WERI-Rb-1 (cell line): ENCODE measurements at places on chromosomes 7 and 10.

- no peak for DNase-seq
Measured at GRCh38 chr10:36050763-36051499, 408.8 kb upstream of the FZD8 start.

GRCh38 chr10:44010873-44011602, 362.4 kb upstream of the ZNF32 start:
- no peak for DNase-seq

- DNase-seq = no peak
Measured at GRCh38 chr10:100737355-100738054, 7.9 kb upstream of the PAX2 start.

DNA sequence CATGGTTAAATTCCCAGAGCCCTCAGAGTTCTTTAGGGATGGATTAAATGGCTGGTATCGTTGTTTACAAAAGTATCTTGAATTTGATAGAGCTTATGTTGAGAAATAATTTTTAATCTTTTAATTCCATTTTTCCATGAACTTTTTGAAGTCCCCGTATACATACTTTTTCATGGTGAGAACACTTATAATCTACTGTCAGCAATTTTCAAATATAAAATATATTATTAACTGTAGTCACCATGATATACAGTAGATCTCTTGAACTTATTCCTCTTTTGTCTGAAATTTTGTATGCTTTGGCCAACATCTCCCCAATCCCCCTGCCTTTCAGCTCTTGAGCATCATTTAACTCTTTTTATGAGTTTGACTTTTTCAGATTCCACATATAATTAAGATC, 9.4 kb downstream of the EFCAB10 start:
- no peak for DNase-seq

DNA sequence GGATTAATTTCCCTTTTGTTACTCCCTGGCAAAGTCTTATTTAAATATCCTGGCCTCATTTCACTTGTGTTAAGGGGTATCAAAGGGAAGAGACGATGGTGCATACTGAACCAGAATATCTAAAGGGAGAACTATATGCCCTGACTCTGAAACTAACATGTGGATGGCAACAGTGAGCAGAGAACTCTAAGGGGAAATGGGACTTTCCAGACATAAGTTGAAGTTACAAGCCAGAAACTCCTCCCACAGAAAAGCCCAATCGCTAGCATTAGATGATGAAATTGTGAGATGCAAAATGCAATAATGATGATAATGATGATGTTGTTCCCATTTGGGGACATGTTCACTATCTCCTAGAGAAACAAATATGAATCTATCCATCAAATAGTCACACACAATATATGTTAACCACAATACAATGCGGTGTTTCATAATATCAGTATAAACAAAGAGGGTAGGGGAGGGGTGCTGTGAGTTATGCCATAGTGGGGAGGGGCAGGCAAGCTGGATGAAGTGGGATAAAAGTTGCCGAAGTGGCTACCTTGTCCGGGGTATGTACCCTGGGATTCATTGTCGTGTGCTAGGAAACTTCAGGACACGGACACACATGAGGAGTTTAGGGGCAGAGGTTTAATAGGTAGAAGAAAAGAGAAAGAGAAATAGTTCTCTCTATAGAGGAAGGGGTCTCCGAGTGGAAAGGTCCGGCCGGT, 37.1 kb downstream of the TMEM229A start:
- no peak for DNase-seq

DNA sequence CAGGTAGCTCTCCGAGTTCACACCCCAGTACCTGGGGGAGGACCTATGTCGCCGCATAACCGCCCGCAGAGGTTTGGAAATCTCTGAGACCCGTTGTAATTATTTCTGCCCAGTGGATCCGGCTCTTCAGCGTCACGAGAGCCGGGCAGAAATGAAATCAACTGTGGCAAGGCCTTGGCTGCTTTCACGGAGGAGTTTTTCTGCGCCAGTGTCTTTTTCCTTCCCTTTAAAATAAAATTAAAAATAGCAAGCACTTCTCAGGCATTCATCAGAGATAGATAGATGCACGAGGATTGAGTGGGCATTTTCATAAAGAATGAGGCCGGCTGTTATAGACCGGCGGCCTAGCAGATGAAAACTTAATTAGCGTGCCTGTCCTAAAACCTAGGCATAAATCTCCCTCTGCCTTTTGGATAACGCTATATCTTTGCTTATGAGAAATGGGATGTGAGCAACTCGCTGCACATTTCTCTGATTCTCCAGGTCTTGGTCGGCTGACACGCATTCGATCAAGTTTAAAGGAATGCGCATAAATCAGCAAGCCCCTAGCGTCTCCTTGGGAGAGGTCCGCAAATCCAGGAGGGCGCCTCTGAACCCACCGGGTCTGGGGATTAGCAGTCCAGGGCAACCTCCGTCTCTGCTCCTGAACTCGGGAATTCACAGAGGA, 6.4 kb downstream of the HOXA13 start:
- no peak for DNase-seq

DNA sequence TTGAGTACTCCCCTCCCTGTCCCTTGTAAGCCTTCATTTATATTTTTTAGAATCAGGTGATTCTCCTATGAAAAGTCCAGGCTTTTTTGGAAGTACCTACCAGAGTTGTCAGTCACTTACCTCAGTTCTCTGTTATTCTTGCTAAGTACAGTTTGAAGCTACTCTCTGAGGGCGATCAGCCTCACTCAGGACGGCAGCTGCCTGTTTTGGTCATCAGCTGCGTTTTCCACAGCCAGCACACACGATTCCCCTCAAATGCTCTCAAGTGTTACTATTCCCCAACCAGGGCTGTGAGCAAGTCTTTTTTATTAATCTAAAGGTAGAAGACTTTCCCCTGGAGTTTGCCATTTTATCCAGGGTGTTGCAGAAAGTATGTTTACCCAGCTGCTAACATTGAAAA, 328.6 kb downstream of the SUGCT start:
- DNase-seq = no peak

- no peak for DNase-seq
Measured at GRCh38 chr7:22633286-22633953, 93.6 kb upstream of the IL6 start.

- no peak for DNase-seq
Measured at GRCh38 chr10:87615856-87616255, 43.8 kb upstream of the PAPSS2 start.

DNA sequence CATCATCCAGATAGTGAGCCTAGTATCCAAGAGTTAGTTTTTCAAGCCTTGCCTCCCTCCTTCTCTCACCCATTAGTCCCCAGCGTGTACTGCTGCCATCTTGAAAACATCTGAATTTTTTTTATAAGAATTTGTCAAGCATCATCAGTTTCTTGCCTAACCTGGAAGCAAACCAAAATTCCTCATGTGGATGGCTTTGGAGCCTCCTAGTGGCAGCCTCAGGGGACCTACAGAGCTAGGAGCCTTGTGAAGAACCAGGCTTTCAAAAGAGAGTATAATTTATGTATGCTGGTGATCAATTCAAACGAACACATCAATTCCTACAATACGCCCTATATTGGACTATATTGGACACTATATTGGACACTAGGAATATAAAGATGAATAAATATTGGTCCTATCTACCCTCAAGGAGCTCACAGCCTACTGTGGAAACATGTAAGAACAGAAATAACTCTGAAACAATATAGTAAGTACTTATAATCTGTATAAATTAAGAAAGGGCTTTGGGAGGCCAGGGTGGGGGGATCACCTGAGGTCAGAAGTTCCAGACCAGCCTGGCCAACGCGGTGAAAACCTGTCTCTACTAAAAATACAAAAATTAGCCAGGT, 63.4 kb downstream of the HPSE2 start:
- DNase-seq = peak; percentile 39

DNA sequence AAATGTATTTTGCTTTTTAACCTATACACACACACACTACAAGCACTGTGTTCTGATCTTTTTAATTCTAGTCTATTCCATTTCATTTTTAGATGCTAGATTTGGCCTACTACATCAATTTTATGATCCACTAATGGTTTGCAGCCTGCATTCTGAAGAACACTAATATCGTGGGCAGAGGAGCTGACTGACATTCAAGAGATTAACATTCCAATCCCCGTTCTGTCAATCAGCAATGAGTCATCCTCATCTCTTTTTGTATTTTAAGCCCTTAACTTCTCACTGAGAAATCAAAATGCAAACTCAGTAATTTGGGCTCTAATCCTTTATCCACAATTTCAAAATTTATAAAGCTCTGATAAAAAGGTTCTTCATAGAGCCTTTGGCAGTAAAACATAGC, 47.1 kb upstream of the GAD2 start:
- DNase-seq = no peak

DNA sequence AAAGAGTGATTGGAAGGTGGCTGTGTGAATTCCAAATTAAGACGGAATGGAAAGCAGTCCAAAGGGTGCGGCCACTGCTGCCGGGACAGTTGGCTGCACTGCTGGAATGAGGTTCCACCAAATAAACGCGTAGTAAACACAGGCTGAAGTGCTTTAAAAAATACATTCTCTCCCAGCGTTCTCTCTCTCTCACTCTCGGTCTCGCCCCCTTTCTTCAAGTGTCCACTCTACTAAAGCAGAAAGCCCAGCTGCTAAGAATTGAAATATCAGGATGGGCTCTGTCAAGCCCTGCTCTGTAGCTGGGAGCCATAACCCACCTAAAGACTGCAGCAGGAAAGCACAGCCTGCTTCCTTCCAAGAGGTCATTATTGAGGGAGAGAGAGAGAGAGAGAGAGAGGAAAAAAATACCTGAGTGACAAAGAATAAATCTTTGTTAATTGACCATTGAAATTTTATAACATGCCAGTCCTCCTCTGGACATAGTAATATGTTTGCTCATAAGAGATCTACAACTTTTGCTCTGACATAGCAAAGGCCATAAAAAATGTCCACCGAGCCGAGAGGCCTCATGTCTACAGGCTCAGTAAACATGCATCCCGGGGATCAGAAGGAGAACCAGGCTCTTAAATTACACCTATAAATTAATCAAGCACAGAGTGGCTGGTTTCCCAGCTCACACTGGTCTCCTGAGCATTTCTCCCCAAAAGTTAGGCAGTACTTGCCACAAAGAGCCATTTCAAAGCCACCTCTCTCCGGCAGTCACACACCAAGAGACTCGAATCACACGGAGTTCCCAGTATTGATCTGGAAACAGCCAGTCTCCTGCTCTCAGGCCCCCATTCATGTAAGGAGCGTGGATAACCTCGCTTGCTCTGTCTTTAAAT, 72.8 kb downstream of the FGFR2 start:
- no peak for DNase-seq

GRCh38 chr10:127085957-127086356, 110.4 kb downstream of the INSYN2A start:
- peak; percentile 26 for DNase-seq

GRCh38 chr10:103278862-103279298, 1.9 kb downstream of the INA start:
- DNase-seq = peak; percentile 26

GRCh38 chr10:653991-654646, 35.3 kb downstream of the DIP2C start:
- no peak for DNase-seq

GRCh38 chr10:22669163-22669711, 45.1 kb downstream of the PIP4K2A start:
- DNase-seq = no peak

- DNase-seq = no peak
Measured at GRCh38 chr7:149020483-149020882, 7.8 kb downstream of the PDIA4 start.

GRCh38 chr10:108836362-108836761, 1086.9 kb downstream of the XPNPEP1 start:
- no peak for DNase-seq

- DNase-seq = peak; percentile 41
Measured at GRCh38 chr7:76069238-76069638, 21.3 kb downstream of the MDH2 start.

- DNase-seq = no peak
Measured at GRCh38 chr7:157475601-157476000, 138.8 kb downstream of the DNAJB6 start.

GRCh38 chr7:93958216-93958615, 36.7 kb downstream of the GNG11 start:
- no peak for DNase-seq

GRCh38 chr7:24669971-24670591, 87.2 kb downstream of the GSDME start:
- DNase-seq = no peak

GRCh38 chr10:45592432-45592831, 80.1 kb downstream of the ZFAND4 start:
- no peak for DNase-seq

- DNase-seq = no peak
Measured at GRCh38 chr10:11010582-11010981, 7.1 kb upstream of the CELF2 start.
